Hepatocyte (in vitro differentiated cells): ENCODE measurements at places on chromosomes 13 and 19.

GRCh38 chr19:49338023-49338677, 2.9 kb downstream of the CD37 start:
- no peak for DNase-seq

DNA sequence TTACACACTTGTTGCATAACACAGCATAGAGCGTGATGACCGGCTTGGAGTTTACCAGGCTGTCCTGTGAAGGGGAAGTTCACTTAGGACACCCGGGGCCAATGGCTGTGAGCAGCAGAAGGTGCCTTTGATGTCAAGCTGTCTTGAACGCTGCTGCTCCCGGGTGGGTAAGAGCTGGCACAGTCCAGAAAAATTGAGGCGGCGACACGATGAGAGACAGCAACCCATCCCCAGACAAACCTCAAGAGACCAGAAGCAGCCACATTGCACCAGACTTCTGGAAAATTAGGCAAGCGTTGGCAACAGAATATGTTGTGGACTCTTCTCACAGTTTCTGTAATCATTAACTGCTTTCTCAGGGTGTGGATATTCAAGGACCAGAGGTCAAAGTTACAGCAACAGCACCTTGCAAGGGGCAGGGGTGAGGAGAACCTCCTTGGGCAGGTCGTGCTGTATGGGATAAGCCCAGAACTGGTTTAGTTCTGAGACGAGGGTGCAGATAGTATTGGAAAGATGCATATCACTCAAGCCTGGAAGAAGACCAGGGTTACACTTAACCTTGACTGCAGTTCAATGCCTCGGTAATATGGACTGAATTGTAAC, 10.1 kb downstream of the NFILZ start:
- peak; percentile 46 for DNase-seq

DNA sequence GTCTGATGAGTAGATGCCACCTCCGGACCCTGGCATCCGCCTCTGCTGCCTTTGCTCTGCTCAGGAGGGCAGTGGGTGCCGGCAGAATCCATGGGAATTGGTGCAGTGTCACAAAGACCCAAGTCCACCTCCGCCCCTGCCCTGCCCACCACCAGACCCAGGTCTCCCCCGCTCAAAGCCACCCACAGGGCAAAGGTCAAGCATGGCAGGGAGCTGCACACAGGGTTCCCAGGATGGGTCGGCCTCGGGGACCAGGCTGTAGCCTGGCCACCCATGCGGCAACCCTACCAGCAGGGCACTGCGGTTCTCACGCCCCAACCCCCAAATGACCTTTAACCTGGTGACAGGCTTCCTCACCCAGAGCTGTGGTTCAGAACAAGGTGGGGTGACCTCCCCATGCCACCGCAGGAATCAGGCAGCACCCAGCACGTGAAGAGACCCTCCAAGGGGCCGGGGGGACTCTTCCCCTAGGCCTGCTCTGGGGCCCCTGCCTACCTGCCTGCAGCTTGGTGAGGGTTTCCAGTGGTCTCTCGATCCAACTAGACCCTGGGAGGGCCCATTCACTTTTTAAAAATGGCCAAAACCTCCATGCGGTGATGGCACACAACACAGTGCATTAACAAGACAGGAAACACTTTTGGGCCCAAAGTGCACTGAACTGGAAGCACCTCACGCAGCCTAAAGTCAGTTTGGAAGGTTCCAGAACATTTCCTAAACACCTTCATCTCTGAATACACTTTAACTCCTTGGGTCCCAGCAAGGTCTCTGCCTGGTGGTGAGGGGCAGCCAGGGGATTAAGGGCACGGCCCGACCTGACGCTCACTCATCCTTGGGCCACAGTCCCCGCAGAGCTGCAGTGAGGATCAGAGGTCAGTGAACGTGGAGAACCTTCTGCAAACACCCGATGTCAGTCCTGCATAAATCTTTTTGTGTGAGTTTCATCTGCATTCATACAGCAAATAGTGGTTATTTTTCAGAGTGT, 11.0 kb downstream of the GAS6 start:
- no peak for DNase-seq

DNA sequence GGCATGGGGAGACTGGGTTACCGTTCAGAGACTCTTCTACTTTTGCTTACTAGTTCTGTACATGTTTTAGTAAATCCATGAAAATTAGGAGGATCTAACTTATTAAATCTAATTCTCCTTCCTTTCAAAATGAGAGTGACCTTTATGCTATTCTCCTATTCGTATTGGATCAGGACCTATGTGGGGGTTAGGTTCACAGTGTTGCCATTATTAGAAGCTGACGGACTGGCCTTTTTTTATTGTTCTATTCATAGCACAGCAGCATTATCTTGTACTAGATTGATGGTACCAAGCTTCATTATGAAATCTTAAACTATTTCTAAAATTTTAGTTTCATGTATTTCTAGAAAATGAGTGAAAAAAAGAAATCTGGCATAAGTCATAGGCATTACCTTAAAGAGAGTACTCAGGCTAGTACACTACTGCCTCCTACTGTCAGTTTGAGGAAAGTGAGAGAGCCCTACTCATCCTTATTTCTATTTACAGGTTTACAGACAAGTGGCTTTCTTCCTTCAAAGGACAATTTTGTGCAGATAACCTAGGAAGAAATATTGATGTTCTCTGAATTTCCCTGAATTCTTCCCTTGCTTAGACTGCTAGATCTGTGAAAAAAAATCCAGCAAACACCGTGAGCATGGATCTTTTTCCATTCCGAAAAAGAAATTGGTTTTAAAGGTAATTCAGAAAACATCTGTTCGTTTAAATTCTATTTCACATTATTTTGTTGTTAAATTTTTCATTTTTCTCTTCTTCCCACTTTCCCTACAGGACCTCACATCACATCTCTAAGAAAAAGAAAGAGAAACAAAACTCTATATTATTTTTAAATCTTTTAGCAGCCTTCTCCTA, 485.5 kb downstream of the DIAPH3 start:
- peak; percentile 72 for DNase-seq
